ENCODE measurements at places on chromosomes 2 and 18.

DNA sequence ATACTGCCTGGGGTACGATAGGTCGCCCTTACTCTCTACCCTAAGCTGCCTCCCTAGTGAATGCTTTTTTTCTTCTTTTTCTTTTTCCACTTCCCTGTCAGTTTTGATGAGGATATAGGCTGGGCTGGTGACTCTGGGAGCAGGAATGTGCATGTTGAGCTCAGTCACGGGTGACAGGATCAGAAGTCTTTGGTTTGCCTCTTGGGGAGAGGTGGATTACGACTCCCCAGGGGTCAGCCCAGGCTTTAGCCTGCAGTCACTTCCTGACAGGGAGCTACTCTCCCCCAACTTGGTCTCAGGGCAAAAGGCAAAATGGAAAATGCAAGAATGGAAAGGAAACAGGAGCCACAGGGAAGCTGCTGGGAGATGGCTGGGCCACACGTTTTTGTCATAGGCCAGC lies 57.3 kb downstream of the THNSL2 start:
- DNase-seq = no peak

DNA sequence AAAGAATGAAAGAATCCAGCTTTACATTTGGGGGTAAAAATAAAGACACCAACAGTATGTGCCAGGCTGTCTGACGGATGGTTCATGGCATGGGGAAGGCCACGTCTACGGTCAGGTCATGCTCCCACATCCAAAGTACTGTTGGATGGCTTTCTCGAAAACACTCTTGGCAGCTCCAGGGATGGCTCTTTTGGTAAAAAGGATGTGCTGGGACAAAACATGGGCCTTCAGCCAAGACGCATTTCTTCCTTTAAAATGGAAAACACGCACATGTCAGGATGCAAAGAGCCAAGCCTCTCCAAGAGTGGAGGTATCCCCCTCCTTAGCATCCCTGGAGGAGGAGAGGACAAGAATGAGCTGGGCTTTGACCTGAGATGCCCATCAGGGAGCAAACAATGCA lies 376.5 kb upstream of the KLHL29 start:
- DNase-seq = no peak

DNA sequence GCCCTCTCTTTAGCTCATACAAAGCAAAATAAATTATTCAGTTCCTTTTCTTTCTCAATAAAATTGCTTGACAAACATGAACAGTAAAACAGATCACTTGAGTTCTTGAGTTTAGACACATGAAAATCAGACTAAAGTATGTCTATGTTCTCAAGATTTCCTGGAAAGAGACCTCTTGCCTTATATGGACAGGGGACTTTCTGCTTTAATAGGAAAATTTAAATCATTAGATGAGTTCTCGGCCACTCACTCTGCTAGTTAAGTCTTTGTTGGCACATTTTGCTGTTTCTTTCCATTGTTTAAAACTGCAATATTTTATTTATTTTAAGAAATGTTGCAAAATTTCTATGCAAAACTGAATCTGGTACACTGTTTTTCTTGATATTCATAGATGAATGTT lies 207.8 kb downstream of the RND3 start:
- no peak for DNase-seq

GRCh38 chr2:47309952-47310800 lies 92.8 kb upstream of the MSH2 start:
- no peak for DNase-seq

DNA sequence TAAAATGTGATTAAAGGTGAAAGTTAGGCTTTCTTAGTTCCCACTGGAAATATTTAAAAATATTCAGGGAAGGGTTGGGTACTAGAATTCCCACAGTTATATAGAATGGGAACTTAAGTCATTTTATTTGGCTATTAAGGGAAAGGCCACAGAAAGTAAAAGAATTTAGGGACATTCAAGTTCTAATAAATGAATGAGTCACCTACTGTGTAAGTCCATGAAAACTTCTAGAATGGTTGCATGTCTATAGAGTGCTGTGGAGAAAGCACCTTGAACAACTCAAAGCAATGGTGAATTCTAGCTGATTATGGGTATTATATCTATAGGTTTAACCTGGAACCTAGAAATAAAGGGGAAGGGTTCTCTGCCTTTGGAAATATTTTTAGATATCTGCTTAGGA lies 28.1 kb upstream of the SLC4A10 start:
- no peak for DNase-seq

DNA sequence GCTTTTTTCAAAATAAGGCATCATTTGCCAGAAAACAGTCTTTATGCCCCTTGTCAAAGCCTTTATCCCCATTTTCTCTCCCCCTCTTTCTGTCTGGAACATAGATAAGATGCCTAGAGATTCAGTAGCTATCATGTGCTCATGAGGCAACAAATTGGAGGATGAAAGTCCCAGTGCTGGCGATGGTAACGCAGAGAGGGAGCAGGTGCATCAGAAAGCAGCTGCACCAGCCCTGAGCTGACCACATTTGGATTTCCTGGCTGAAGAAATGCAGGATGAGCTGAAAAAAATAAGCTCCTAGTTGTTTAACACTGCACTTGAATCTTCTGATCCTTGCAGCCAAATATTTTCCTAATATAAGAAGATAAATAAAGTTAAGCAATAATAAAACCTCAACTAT lies 48.0 kb downstream of the LOXHD1 start:
- no peak for DNase-seq

- no peak for DNase-seq
Observed at GRCh38 chr18:37547196-37547827, 18.3 kb downstream of the CELF4 start.

GRCh38 chr2:161204846-161205245 lies 44.6 kb downstream of the TANK start:
- DNase-seq = no peak

DNA sequence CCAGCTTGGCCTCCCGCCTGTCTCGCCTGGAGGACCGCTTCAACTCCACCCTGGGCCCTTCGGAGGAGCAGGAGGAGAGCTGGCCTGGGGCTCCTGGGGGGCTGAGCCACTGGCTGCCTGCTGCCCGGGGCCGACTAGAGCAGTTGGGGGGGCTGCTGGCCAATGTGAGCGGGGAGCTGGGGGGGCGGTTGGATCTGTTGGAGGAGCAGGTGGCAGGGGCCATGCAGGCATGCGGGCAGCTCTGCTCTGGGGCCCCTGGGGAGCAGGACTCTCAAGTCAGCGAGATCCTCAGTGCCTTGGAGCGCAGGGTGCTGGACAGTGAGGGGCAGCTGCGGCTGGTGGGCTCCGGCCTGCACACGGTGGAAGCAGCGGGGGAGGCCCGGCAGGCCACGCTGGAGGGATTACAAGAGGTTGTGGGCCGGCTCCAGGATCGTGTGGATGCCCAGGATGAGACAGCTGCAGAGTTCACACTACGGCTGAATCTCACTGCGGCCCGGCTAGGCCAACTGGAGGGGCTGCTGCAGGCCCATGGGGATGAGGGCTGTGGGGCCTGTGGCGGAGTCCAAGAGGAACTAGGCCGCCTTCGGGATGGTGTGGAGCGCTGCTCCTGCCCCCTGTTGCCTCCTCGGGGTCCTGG lies 3.7 kb upstream of the KHK start:
- DNase-seq = no peak

- no peak for DNase-seq
Observed at GRCh38 chr18:35141567-35142274, 99.1 kb upstream of the ZNF397 start.

GRCh38 chr2:241592126-241592845 lies 33.7 kb downstream of the BOK start:
- DNase-seq = no peak

DNA sequence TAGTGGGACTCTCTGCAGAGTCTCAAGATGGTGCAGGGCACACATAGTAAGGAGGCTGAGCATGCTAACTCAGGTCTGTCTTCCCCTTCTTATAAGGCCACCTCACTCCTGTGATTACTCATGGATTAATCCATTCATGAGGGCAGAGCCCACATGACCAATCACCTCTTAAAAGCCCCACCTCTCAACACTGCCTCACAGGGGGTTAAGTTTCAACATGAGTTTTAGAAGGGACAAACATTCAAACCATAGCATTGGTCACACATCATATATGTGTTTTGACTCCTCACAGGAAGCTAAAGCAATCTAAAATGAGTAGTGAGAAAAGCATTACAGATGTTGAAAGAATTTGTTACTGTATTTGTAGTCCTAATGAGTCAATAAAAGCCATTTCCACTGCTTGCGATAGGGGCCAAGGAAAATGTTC lies 57.5 kb downstream of the DTNA start:
- no peak for DNase-seq

GRCh38 chr2:233227346-233227978 lies 24.0 kb upstream of the ATG16L1 start:
- no peak for DNase-seq

- DNase-seq = no peak
Observed at GRCh38 chr2:192026825-192027120, 168.0 kb downstream of the TMEFF2 start.

- no peak for DNase-seq
Observed at GRCh38 chr2:38748391-38748790, 2.8 kb downstream of the SRSF7 start.

- no peak for DNase-seq
Observed at GRCh38 chr2:182522405-182522896, 95.6 kb upstream of the PDE1A start.

- no peak for DNase-seq
Observed at GRCh38 chr18:76460482-76460881, 34.6 kb downstream of the ZNF516 start.

- DNase-seq = no peak
Observed at GRCh38 chr2:56681659-56682396, 498.0 kb downstream of the CCDC85A start.

- DNase-seq = peak; percentile 11
Observed at GRCh38 chr2:191302459-191303139, 57.4 kb downstream of the MYO1B start.

DNA sequence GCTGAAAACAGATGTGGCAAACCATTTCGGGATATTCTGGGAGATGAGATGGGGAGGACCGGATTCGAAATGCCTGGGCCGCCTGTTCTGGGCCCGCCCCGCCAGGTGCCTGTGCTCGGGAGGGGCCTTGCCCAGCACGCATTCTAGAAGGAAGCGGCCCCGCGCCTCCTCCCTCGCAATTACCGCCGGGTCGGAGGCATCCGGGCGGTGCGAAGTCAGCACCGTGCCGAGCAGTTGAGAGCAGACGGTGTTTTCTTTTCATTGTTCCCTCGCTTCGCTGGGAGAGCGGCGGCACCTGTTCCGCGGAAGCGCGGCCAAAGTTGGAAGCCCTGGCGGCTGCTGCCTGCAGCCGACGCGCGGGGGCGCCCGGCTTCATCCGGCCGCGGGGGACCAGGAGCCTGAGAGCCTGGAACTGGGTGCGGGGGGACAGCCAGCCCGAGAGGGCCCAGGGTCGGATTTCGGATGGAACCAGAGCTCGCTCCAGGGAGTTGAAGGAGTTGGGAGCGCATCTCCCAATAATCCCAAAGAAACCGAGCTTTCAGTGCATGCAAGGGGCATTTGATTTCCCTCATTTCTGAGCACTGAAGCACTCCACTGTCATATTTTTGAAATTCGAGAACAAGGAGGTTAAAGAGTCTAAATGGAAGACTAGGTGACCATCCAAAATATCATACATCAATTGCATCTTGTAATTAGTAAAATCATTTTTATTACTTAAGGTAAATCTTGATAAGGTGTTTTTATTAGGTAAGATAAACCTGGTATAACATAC lies 241.8 kb upstream of the RAB12 start:
- no peak for DNase-seq

DNA sequence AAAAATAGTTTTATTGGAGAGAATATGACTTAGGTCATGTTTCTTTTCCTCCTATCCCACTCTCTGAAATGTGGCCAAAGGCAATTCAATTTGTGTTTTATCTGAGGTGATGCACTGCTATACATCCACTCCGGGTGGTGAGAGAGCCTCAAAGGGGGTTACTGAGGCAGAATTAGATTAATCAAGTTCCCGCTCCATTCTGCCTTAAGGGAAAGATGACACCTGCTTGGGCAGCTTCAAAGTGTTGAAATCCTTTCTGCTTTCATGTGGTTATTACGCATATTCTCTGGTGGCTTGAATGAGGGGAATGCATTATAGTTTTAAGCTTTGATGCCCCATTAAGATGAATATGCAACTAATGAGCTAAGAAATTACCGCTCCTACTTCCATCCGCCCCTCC lies 213.0 kb upstream of the TMEFF2 start:
- DNase-seq = no peak

DNA sequence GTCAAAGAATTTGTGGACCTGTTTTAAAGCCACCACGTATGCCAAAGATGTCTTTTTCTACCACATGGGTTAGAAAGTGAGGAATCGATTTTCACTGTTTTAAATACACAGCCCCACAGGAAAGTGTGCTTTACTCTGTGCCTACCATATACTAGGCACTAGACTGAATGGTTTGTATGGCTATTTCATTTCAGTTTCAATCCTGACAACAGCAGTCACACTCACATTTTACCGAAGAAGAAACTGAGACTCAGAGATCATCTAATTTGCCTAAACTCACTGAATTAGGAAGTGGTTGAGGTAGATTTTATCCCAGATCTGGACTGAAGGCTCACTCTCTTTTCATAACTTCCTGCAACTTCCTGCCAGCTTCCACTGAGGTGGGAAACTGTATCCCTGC lies 176.4 kb downstream of the ALK start:
- DNase-seq = no peak

DNA sequence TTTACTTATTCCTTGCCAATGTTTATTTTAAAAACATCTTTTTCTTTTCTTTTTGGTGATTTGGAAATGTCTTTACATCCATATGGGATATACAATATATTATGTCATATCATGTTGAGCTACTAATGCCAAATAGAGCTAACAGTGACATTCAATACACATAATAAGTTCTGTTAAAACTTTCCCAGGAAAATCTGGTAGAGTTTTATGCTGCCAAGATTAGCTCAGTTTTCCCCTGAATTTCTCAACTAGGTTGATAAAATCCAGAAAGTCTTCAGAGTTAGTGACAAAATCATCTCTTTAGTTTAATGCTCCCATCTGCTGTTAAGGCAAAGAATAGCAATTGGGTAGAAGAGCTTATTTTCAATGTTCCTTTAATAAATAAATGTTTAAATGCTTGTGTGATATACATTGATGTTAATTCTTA lies 9.9 kb downstream of the COL3A1 start:
- no peak for DNase-seq

DNA sequence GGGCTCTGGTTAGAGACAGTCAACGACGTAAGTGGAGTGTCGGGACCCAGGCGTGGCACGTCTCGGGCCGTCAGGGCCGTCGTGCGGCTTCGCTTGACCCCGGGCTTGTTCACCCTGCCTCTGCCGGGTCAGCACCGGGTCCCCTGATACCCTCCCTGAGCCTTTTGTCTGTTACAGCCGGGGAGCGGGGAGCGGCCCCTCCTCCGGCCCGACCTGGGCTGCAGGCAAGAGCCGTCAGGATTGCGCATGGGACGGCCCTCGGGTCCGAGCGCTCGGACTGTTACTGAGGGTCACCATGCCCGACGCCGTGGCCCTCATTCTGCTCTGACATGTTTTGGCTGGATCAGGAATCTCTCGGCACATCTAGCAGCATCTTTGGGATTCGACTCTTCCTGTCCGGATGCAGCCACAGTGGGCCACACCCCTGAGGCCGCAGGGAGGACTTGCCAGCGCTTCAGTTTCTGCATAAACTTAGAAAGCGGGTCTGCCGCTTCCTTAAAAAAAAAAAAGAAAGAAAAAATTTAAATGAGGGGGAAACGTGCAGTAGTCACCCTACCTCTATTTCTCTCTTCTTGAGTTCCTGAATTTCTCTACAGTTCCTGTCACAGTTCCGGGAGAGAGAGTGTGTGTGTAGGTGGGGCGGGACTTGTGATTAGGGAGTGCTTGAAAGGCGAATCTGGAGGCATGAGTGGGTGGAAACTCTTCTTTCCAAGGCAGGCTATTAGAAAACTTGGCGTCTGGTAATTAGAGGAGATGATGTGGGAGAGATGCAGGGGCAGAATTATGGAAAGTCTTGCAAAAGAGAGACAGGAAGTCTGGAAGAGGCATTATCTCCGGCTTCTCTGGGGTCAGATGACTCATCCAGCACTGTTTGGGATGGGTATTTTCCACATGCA lies 909 bp downstream of the TMEM87B start:
- DNase-seq = no peak

Data from T-cell (primary cell).